ENCODE measurements at places on chromosomes 11 and 22.

GRCh38 chr11:133576351-133576750 is 44.0 kb upstream of the OPCML start:
- DNase-seq = no peak

- no peak for DNase-seq
These were observed 28.2 kb downstream of the KCTD17 start for GRCh38 chr22:37079668-37080171.

DNA sequence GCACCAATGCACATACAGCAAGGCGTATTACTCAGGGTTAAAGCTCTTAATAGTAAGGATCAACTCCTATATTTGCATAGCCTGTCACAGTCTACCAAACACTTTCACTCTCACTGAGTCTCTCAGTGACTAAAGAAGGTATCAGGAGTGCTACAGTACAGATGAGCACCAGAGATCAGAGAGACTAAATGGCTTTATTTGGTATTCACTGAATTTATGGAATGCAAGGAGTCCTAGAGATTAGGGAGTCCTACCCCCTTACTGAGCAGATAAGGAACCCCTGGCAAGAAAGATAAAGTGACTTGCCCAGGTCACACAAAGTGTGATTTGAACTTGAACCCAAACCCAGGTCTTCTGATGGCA is 396.4 kb upstream of the CCDC90B start:
- no peak for DNase-seq

DNA sequence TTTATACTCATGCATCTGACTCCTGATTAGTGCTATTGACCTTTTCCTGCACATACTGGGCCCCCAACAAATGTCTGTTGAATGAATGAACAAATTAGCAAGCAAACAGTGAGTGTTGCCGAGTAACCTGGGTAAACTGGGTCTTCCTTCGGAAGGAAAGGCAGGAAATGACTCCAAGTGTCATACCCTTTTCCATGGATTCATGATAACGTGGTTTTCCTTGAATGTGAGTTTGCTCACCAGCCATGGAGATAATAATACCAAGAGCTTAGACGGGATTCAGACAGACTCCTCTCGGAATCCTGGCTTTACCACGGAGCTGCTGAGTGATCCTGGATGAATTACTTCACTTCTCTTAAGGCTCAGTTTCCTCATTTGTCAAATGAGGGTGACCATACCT is 16.7 kb downstream of the TECTA start:
- DNase-seq = peak; percentile 11

GRCh38 chr22:36948273-36949225 is 35.1 kb downstream of the CSF2RB start:
- no peak for DNase-seq

DNA sequence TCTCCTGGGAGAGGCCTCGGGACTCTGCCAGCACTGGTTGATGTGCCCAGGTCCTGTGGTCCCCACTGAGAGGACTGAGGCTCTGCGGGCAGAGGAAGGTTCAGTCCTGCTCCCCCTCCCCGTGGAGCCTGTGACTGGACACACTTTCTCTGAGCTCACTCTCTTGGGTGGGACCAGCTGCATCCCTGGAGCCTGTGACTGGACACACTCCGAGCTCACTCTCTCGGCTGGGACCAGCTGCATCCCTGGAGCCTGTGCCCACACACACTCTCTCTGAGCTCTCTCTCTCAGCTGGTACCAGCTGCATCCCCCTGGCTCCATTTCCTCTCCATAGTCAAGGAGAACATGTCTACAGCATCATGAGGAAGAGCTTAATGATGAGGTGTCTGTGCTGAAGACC is 39.5 kb downstream of the TOLLIP start:
- no peak for DNase-seq

GRCh38 chr22:28268850-28269249 is 349.8 kb upstream of the PITPNB start:
- no peak for DNase-seq

- DNase-seq = no peak
These were observed 16.3 kb upstream of the TMEM41B start for GRCh38 chr11:9330387-9331384.

- peak; percentile 20 for DNase-seq
These were observed 6.7 kb downstream of the SLC37A2 start for GRCh38 chr11:125069796-125070195.

DNA sequence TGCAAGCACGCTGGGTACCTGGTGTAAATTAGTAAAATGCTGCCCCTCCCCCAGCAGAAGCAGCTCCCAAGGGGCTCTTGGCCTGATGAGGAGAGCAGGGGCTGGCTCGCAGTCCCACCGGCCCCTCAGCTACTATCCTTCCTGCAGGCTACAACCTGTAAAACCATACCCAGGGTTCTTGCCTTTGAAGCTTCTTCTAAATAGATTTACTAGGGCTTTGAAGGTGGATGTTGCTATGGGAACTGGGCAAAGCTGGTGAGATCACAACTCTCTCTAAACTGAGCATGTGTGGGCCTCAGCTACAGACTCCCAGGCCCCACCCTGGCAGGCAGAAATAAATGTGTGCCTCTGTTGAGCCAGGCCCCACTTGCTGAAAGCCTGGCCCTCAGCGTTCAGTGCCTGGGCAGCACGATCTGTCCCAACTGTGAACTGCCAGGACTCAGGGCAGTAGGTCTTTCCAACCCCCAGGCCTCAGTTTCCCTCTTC is 18.5 kb downstream of the CD5 start:
- no peak for DNase-seq

DNA sequence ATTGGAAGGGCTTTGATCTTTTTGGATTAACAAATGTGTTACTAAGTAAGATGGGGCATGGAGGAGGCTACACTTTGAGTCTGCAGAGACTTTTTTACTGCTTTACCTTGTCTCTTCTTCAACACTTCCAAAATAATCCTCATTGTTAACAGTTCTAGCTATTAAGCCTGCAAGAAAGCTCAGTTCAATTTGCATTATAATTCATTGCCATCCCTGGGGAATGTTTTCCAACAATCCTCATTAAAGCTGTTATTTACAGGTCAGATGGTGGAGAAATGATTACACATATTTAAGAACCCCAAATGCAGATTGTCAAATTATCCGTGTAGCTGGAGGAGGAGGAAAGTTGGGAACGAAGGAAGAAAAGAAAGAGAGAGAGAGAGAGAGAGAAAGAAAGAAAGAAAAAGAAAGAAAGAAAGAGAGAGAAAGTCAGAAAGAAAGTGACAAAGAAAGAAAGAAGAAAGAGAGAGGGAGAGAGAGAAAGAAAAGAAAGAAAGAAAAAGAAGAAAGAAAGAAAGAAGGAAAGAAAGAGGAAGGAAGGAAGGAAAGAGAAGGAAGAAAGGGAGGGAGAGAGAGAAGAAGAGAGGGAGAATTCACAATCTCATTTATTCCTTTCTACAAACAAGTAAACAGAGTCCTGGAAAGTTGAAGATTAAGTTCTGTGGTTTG is 443.9 kb downstream of the INSC start:
- no peak for DNase-seq

DNA sequence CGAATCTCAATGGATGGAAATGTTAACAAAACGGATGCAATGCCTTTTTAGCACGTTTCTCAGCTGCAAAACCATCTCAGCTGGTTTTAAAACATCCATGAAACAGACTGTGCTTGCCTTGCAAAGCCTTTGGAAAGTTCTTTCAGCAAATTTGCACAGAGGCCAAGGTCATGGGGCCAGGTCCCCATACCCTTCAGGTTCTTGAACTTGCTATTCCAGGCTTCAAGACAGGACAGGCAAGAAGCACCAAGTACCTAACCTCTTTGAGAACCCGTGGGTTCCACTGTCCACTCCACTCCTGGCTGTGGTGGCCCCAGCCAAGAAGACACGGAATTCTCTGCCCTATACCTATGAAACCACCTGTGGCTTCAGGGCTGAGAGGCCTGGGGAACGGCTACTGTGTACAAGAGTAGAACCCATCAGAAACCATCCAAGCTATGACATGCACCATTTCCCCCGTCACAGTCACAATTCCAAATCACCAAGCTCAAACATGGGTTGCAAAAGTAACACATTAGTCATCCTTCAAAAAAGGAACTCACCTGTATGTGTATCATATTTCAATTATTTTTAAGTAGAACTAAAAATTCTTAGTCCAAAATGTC is 17.0 kb downstream of the TNKS1BP1 start:
- no peak for DNase-seq

DNA sequence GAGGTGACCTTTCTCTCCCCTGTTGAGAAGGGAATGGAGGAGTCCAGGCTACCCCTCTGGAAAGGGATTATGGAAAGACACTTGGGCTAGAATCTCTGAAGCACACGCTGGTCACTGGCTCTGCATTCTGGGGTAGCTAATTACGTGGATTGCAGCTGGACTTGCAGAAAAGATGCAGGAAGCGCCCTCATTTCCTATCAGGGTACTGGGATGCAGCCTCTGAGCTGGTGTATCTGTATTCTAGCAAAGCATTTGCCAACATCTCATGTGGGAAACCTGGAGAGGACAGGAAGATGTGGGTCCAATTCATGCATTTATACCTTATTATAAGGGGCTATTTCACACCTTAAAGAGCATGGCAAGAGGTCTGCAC is 44.3 kb downstream of the CD82 start:
- no peak for DNase-seq

DNA sequence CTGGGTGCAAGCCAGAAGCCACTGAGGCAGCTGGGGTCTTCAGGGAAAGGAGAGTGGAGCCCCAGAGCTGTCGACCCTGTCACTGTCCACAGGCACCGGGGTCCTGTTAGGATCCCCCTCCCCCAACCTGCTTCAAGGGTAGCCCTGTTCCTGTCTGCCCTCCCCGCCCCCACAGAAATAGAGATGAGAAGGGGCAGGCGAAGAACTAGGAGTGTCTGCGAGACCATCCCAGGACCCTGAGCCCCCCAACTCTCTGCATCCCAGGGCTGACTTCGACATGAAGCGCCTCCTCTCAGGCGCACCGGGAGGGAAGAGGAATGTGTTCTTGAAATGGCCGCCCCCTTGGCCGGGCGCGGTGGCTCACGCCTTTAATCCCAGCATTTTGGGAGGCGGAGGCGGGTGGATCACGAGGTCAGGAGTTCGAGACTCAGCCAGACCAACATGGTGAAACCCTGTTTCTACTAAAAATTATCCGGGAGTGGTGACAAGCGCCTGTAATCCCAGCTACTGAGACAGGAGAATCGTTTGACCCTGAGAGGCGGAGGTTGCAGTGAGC is 607 bp upstream of the ZNF70 start:
- DNase-seq = peak; percentile 64

- no peak for DNase-seq
These were observed 182.0 kb upstream of the MTMR2 start for GRCh38 chr11:96105944-96106343.

DNA sequence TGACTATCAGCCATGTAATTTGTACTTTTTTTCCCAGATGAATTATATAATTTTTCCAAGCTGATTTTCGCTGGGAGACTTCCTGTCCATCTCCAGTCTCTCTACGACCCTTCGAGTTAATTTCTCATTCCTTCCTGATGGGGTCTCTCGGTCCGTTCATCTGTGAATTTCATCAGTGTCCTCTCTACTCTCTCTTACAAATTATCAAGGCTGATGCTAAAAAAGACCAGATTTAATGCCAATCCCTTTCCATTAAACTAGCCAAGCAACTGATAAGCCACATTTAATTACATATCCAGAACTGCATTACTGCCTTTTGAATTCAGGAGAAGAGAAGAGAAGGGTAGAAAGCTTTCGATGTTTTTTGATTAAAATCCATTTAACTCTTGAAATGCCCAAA is 25.8 kb downstream of the VSIG10L2 start:
- DNase-seq = no peak

DNA sequence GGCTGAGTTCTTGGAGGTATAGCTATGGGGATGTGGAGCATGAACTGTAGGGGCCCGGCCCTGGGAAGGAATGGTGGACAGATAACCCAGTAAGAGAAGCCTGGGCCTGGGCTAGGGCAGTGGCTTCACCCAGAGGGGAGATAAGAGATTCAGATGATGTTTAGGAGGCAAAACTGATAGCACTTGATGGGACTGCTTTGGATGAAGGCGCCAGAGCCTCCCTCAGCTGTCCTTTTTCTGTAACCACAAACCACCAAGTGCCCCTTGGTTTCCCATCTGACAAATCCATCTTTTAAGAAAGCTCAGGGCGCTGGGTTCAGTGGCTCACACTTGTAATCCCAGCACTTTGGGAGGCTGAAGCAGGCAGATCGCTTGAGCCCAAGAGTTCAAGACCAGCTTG is 23.4 kb downstream of the RELT start:
- DNase-seq = no peak

- DNase-seq = no peak
These were observed 378.1 kb downstream of the CADM1 start for GRCh38 chr11:115126092-115126491.

- no peak for DNase-seq
These were observed 12.3 kb downstream of the TBX1 start for GRCh38 chr22:19772673-19773469.

GRCh38 chr11:2277008-2277346 is 6.6 kb upstream of the ASCL2 start:
- no peak for DNase-seq

- DNase-seq = no peak
These were observed 20.8 kb downstream of the CRKL start for GRCh38 chr22:20937794-20938671.

GRCh38 chr11:26040339-26040738 is 291.6 kb upstream of the ANO3 start:
- no peak for DNase-seq

DNA sequence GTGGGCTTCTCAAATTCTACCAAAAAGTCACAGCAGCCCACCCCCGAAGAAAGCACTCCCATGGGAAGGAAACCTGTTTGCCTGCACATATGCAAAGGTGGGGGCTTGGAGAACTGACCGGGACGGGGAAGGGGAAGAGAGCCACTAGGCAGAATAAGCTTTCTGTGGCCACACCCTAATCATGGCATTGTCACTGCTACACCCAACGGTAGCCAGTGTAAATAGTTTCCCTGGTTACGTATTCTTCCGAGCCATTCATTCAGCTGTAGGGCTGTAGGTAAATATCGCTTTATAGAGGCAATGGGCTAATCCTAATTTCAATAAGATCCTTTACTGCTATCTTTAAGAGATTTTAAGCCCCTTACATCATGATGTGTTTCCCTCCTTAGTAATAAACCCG is 61.7 kb downstream of the PRDM11 start:
- DNase-seq = no peak

GRCh38 chr11:76694664-76695063 is 24.1 kb upstream of the LRRC32 start:
- no peak for DNase-seq

DNA sequence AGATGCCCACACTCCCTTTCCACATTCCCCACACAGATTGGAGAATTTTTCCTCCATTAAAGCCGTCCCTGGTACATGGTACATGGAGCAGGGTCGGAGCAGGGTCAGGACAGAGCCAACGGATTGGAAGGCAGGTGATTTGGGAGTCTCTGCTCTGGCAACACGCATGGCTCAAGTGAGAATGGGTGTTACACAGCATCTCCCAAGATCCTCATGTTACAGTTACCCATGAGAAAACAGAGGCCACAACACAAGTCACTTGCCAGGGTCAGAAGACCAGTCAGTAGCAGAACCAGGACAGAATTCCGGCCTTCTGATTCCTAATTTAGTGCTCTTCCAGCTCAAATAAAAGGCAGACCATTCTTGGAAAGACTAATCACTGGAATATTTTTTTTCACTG is 7.7 kb upstream of the F2 start:
- DNase-seq = no peak

All from NCI-H1417 (cell line).